ENCODE measurements at places on chromosomes 12 and 14.

GRCh38 chr12:46160101-46160980, 108.5 kb downstream of the SLC38A1 start:
- peak; percentile 71 for DNase-seq

DNA sequence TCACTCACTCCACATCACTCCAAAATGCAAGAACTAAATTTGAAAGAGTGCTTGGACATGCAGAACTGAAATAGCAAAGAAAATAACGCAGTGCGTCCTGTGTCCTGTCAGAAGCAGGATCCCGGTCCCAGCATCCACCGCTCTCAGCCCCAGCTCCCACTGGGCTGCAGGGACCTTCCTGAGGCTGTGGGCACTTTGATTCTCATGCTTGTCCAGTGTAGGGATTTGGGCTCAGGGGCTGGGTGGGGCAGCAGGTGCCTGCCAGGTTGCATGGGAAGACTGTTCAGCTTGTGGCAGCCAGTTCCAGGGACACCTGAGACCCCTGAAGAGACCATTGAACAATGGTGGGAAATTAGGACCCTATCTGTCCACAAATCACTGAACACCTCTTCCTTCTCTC, 140.0 kb upstream of the FKBP4 start:
- DNase-seq: no peak

DNA sequence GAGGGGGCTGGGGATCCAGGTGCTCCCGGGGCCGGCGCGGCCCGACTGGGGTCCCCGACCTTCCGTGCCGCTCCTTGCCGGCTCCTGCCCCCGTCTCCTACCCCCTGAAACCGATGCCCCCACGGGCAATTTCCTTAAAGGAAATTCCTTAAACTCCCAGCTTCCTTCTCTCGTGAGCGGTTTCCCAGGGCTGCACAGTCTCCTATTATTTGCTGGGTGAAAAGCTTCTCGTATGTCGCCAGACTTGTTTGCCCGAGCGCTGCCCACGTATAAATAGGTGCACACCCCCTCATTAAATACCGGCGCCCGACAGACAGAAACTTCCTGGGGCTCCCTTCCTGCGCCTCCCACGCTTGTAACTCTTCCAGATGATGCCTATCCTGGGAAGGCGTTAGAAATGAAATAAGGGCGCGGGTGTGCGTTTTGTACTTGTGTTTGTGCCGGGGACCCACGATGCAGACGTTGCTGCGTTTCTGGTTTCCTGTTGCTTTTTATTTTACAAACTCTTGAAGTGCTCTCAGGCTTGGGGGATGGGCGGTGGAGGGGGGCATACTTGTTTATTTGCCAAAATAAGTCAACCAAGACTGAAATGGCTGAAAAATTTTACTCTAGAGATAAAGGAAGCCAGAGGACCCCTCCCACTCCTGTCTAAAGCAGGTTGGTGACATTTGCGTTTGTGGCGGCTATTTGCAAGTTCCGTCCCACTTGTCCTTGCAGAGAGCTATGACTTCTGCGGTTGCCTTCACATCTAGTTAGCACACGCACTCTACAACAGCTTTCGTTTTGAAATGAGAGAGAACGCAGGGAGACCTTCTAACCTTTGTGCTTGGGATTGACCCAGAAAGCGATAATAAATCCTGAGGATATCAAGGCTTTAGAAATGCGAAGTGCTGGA, 1.0 kb downstream of the HIP1R start:
- no peak for DNase-seq

DNA sequence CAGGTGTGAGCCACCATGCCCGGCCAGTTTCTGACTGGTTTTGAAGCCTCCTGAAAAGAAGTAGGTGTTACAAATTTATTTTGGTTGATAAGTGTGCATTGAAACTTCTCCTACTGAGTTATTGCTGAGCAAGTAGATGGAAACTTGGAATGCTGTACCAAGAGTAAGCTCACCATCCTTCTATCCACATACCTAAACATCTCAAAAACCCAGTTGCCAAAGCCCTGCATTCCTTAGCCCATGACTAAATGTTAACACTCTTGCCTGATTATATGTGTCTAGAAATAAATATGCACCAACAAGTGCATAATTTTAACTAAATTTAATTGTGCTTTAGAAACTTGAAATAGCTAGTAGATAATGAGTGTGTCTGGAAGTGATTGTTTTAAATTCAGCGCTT, 357.8 kb downstream of the DUSP6 start:
- no peak for DNase-seq

DNA sequence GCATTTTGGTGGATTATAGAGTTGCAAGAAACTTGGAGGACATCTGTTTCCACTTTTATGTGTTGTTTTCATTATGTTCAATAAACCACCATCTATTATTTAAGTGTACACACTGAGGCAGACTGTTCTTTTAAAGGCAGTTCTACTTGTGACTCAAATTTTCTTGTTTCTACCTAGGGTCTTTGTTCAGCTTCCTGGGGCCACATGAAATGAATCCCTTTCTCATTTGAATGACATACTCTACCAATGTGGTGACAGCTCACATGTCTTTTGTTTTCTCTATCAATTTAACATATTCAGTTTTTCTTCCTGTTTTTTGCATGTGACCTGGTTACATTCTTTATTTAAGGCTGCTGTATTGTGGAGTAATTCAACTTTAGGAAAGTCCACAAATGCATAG, 7.9 kb downstream of the SLC16A7 start:
- no peak for DNase-seq

DNA sequence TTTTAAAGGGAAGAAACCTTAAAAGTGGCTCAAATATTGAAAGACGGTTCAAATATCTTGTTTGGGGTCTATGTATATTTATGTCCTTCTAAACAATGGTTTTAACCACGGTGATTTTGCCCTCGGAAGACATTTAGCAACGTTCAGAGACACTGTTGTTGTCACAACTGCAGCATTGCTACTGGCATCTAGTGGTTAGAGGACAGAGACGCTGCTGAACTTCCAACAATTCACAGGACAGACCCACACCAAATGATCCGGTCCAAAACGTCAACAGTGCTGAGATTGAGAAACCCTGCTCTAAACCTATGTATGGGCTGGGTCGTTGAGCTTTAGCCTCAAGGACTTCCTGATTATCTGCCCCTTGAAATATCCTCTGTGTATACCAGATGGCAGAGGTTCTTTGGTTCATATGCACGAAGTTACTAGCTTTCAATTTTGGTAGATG, 1.7 kb downstream of the ANGEL1 start:
- DNase-seq: no peak

DNA sequence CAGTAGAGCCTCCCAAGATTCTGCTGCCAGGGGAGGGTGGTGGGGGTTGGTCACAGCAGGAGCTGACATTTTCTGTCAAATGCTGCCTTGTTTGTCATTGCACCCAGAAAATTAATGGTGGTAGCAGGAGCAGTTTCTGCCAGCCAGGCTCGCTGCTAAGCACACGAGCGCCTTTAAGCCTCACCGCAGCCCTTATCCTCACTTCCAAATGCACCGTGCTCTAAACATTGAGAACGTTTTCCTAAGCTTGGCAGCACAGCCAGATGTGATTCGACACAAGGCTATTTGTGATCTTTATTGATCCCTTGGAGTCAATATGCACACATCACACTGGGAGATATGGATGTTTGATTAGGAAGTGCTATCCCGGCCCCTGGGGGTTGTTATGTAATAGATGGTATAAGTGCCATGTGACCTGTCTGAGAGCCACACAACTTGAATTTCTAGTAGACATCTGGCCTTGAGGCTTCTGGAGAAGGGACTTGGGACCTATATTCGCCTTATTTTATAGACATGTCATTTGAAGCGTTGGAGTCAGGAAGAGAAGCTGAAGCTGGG, 31.6 kb upstream of the BEGAIN start:
- no peak for DNase-seq

GRCh38 chr14:99316281-99317163, 44.5 kb upstream of the BCL11B start:
- DNase-seq: no peak

DNA sequence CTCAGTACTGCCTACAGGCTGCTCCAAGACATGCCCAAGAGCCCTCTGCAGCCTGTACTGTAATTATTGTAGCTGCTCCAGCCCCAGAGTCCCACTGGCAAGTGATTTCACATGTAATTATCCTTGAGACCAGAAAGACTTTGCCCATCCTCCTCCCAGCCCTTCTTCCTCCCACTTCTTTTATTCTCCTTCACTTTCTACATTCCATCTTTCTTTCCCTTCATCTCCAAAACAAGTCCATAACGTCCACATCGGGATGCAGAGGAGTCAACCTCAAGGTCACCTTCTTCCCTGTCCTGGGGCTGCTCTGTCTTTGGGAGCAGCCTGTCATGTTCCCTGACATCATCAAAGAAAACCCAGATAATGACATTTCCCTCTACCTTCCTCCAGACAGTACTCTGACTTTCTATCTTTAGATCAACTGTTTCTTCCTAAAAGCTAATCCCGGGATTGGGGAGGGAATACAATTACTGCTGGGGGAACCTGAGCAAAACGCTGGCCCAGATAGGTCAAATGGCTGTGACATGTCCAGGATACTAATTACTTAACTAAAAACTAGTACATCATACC, 39.1 kb downstream of the SLC8A3 start:
- DNase-seq: no peak

DNA sequence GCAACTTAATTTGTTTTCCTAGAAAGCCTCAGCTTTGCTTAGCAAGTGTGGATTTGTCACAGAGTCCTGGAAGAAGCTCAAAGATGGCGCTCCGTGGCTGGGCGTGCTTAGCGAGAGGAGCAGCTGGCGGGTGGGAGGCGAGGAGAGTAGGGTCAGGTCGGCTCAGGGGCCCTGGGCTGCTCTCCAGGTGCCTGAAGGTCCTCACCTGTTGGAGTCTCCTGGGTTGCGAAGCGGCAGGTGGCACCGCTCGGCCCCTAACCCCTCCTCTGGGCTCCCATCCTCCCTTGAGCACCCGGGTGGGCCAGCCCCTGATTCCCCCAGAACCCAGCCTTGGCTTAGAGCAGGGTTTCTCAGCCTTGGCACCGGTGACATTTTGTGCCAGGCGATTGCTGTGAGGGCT, 25.1 kb downstream of the LRTM2 start:
- no peak for DNase-seq
